ENCODE measurements at places on chromosomes 4 and X.

- no peak for DNase-seq
These were observed 152.1 kb upstream of the PPP1R2C start for GRCh38 chrX:42930071-42930470.

- DNase-seq, result no peak
These were observed 55.2 kb downstream of the CLNK start for GRCh38 chr4:10629394-10629793.

- no peak for DNase-seq
These were observed 43.2 kb downstream of the SLC9A6 start for GRCh38 chrX:136028383-136028984.

DNA sequence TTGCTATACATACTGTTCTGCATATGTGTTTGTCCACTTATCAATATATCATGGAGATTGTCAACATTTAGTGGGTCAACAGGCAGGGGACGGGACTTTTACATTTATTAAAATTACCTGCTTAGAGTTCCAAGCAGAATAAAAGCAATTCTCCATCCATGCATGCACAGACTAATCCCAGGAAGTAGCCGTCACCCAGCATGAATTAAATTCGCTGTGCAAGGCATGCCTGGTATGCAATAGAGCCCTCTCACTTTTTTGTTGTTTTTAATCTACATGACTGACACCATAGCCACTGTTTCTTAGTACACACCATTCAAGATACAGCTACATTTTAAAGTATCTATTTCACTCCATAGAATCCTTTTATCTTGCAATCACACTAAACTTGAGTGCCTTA, 108.9 kb downstream of the USP46 start:
- DNase-seq, result no peak

- DNase-seq, result no peak
These were observed 41.0 kb upstream of the UCP1 start for GRCh38 chr4:140609548-140610425.

GRCh38 chr4:177455561-177455970, 13.3 kb upstream of the AGA start:
- DNase-seq, result no peak

GRCh38 chrX:42096265-42096920, 173.0 kb upstream of the CASK start:
- DNase-seq, result no peak

DNA sequence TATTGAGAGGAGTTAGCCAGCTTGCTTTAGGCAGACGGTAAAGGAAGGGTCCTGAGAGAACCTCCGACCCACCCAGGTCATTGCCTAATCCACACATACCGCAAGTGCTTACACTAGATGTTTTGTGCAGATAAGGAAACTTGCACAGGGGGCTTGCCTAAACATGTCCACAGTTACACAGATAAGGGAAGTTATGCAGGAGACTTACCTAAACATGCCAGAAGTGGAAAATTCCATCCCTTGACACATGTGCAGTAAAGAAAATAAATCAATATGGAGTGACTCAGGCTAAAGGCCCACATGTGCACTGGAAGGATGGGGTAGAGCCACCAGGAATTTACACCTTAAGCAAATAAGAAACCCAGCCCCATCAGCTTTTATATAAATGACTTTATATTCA, 232.8 kb upstream of the HDX start:
- no peak for DNase-seq

- no peak for DNase-seq
These were observed 56.5 kb downstream of the NSD2 start for GRCh38 chr4:1927675-1928074.

GRCh38 chr4:108730579-108730978, 32.3 kb downstream of the ETNPPL start:
- DNase-seq, result no peak

- no peak for DNase-seq
These were observed 250.7 kb upstream of the RASGEF1B start for GRCh38 chr4:81722290-81722851.

DNA sequence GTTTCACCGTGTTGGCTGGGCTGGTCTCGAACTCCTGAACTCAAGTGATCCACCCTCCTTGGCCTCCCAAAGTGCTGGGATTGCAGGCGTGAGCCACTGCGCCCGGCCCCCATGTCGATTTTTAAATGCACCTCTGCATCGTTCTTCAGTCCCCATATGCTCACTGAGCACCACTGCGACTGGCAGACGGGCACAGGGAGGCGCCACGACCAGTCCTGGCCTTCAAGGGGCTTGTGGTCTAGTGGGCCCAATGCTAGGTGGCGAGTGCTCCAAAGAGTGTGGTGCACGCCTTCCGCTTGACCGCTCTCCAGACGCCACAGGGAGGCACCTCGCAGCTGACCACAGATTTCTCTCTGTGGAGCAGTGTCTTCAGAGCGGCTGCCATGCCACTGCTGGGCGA, 11.7 kb upstream of the MSANTD1 start:
- no peak for DNase-seq

- DNase-seq, result no peak
These were observed 15.5 kb downstream of the PRRG1 start for GRCh38 chrX:37364666-37365065.

- no peak for DNase-seq
These were observed 7.9 kb upstream of the CPLX1 start for GRCh38 chr4:833731-834367.

GRCh38 chr4:147157860-147158701, 212.4 kb upstream of the TTC29 start:
- no peak for DNase-seq

GRCh38 chr4:66687459-66687858, 857.8 kb downstream of the CENPC start:
- DNase-seq, result no peak

- DNase-seq, result no peak
These were observed 483.7 kb upstream of the FTHL17 start for GRCh38 chrX:31555506-31555905.

All from activated CD8-positive, alpha-beta memory T cell treated with anti-CD3 and anti-CD28 coated beads for 24 hours (primary cell).